ENCODE measurements at places on chromosomes 4 and X.

DNA sequence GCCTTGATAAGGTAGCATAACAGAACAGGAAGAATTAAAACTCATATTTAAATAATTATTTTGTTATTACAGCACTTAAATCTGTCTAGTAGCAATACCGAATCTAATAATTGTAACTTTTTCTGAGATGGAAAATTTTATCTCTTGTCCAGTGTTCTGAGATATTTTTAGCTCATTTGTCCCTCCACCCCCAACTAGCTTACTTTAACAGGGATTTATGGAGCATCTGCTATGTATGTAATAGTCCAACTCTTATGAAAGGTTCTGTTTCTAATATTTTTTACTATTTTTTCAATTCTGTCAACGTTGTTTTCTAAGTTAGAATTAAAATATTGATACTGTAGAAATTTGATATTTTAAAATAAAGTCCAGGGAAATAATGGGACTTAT, 38.2 kb upstream of the NUDT6 start:
- no peak for DNase-seq

DNA sequence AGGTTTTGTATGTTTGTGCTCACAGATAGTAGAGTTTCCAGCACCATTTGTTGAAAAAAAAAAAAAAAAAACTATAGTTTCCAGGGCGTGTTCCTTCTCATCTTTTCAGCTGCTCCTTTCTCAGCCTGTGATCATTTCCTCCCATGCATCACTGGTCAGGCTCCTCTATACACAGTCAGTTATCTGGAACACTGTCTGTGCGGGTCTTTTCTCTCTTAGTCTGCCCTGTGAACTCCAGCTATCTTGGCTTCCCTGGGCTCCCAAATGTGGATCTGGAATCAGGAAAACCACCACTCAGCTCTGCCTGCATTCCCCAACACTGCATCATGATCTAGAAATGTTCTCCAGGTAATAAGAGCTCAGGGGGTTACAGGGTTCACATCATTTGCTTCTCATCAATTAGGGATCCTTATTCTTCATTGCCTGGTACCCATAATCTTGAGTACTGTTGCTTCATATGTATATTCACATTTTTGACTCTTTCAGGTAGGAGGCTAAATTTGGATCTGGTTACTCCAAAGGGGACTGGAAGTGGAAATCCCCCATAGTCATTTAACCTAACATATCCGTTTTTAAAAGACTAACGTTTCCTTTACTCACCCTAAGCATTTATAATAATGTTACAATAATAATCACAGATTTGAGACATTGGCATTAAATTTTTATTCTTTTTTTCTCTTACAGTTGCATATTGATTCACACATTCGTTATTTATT, 221.8 kb upstream of the KLF3 start:
- no peak for DNase-seq

DNA sequence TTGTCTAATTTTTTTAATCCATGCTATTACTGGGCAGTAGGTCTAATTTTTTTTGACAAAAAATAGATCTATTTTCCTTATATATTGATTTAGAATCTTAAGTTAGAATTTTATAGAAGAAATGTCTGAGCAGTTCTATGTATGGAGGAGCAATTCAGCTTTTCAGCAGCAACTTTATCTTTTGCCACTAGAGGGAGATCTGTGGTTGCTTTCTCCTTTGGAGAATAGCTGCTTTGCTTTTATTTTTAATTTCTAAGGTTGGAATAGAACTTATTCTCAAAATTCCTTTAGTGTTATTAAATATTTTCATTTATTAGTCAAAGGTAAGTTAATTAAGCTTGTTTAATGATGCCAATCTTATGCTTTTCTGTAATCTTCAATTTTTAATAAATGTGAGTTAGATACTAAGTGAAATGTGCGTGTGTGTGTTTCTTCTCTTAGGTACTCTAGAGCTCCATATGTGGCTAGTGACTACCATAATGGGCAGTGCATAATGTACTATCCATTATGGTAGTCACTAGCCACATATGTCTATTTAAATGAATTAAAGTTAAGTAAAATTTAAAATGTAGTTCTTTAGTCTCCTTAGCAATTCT, 29.3 kb downstream of the FAM199X start:
- DNase-seq: no peak

- DNase-seq: no peak
Measured at GRCh38 chr4:53923921-53924320, 140.5 kb downstream of the CHIC2 start.

GRCh38 chr4:152331042-152331441, 204.8 kb downstream of the FBXW7 start:
- no peak for DNase-seq

- DNase-seq: no peak
Measured at GRCh38 chr4:102809190-102809589, 18.2 kb downstream of the UBE2D3 start.
